ENCODE measurements at places on chromosomes 4 and X.

GRCh38 chr4:175412746-175413145 lies 399.3 kb downstream of the GPM6A start:
- DNase-seq: no peak

- DNase-seq: no peak
Measured at GRCh38 chr4:59063015-59063720, 1953.0 kb upstream of the IGFBP7 start.

DNA sequence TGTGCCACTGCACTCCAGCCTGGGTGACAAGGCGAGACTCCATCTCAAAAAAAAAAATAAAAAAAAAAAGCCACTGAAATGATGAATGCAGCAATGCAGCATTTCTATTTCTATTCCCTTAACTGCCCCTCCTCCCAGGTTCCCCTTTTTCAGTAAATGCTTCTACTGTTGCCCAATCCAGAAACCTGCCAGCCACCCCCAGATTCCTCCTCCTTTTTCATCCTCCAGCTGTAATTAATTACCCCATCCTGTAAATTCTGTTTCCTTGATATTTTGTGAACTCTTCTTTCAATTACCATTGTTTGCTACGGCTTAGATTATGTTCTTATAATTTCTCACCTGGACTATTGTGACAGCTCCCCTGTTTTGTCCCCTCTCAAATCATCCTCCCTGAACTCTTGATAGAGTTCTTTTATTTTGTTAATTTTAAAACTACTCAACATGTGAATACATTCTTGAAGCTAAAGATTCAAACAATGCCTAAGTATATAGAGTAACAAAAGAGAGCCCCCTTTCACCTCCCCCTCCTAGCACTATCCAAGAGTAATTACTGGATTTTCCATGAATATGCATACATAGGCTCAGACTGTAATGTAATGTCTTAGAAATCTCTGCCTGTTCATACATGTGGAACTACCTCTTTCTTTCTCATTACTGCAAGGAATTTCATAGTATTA lies 140.6 kb upstream of the GPC4 start:
- no peak for DNase-seq

GRCh38 chrX:68534691-68535090 lies 35.8 kb downstream of the YIPF6 start:
- DNase-seq: no peak

DNA sequence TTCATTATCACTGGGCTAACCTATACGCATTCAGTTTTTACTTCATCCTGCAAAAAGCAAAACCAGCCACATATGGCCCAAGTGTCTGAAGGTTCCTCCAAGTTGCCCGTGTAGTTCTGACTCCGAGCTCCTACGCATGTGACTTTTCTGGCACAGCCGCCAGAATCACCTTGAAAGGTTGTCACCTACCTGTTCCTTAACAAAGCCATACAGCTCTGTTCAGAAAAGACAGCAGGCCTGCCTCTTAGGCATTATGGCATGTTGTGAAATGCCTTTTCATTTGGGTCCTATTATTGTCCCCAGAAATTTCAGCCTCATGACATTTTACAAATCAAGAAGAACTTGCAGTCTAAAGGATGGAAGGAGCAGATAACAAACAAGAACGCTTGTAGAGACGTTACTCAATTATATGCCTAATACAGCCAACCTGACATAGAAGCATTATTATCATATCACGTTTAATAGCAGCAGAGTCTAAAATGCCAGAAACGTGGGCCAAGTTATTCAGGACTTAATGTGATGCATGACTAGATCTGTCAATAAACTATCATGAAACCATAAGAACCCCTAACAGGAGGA lies 118.5 kb downstream of the RBM47 start:
- DNase-seq: no peak

DNA sequence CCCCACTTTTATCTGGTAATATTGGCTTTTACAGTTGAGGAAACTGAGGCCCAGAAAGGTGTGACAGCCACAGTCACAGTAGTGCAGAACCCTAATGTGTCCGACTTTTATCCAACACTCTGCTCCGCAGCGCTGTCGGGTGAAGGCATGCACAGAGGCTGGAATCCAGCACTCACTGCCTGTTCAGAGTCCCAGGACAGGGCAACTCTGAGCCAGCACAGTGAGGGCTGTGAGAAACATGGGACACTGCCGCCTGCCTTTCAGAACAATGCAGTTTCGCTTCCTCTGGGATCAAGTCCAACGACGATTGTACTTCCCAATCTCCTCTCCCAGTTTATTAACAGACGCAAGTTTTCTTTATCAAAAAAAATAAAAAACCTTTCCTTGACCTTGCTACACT lies 41.9 kb upstream of the PDGFRA start:
- DNase-seq: no peak

- no peak for DNase-seq
Measured at GRCh38 chr4:106032851-106033286, 137.6 kb downstream of the NPNT start.

DNA sequence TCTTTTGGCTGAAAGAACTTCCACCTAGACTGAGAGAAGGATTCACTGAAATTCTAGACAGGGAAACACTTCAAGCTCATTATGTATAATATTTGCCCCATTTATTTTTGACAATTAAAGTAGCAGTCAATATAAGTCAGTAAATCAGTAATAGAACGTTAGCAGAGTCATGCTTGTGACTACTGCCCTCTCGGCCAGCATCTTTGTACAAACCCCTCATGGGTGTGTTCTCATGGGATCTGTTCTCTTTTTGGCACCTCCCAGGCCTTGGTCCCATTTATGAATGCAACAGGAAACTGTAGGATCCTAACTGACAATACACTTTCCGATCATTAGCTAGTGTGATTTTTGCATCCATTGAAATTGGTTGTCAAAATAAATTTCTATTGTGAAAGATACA lies 2.9 kb downstream of the MSL3 start:
- no peak for DNase-seq

- no peak for DNase-seq
Measured at GRCh38 chr4:70637239-70637913, 8.8 kb downstream of the ENAM start.

Data from WTC11 (cell line).